Adrenal gland (tissue), 19 donors: ENCODE measurements at places on chromosomes 5 and 9. TPM values are rescaled to one million over a fixed set of nuclear protein-coding genes. Genes with fewer than 3 reads are reported as not detected.
A peak's percentile ranks its signal among the peaks of the same experiment; 100 is the strongest.

STPG3 gene
- not detected for total RNA-seq

LVRN gene
- 1.1 TPM for total RNA-seq

ENTREP1 gene
- total RNA-seq = 5.8 TPM

STK32A gene
- total RNA-seq = 35.5 TPM

- H3K36me3 ChIP-seq = no peaks in the 10 kb centered on the region
- H3K27ac ChIP-seq = no peak overlapping the region
- DNase-seq = peak; percentile 36
- no peak overlapping the region for H3K4me3 ChIP-seq
- H3K27me3 ChIP-seq = no peaks in the 10 kb centered on the region
- H3K4me1 ChIP-seq = peaks cover 17% of the 10 kb centered on the region
Observed at GRCh38 chr5:111748304-111748763, 8.7 kb downstream of the NREP start.

GRCh38 chr5:14212838-14213237, 69.7 kb downstream of the TRIO start:
- H3K4me3 ChIP-seq = no peak overlapping the region
- H3K4me1 ChIP-seq = peaks cover 14% of the 10 kb centered on the region
- no peaks in the 10 kb centered on the region for H3K36me3 ChIP-seq
- no peak for DNase-seq
- no peaks in the 10 kb centered on the region for H3K27me3 ChIP-seq

GRCh38 chr9:116061546-116062205, 91.9 kb upstream of the PAPPA start:
- H3K27ac ChIP-seq = no peak overlapping the region
- H3K4me1 ChIP-seq = no peaks in the 10 kb centered on the region
- H3K27me3 ChIP-seq = no peaks in the 10 kb centered on the region
- H3K4me3 ChIP-seq = no peak overlapping the region

DNA sequence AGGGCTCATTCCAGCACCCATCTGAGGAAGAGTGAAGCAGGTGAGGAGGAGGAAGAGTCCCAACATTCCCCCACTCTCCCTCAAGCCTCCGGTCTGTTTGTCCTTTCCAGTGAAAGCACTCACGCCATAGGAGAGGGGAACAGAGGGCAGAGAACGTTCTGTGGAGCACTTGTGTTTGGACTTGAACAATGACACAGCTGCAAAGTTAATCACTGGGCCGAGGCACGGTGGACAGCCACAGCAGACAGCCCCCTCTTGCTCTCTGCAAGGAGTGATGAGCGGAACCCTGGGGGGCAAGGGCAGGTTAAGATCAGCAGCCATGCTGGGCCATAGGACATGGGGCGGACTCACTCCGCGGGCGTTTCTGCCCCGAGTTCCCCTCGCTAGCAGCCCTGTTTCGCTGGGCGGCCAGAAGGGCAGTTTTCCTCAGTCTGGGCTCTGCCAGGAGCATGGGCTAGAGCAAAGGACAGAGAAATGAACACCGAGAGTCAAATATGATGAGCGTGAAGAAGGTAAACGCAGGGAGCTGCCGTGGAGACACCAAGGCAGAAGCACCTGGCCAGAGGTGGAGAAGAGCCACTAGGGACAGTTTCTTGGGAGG, 185.7 kb downstream of the GAPVD1 start:
- DNase-seq = no peak
- H3K4me3 ChIP-seq = no peak overlapping the region
- no peak overlapping the region for H3K27ac ChIP-seq
- H3K4me1 ChIP-seq = no peaks in the 10 kb centered on the region
- H3K27me3 ChIP-seq = no peaks in the 10 kb centered on the region

DNA sequence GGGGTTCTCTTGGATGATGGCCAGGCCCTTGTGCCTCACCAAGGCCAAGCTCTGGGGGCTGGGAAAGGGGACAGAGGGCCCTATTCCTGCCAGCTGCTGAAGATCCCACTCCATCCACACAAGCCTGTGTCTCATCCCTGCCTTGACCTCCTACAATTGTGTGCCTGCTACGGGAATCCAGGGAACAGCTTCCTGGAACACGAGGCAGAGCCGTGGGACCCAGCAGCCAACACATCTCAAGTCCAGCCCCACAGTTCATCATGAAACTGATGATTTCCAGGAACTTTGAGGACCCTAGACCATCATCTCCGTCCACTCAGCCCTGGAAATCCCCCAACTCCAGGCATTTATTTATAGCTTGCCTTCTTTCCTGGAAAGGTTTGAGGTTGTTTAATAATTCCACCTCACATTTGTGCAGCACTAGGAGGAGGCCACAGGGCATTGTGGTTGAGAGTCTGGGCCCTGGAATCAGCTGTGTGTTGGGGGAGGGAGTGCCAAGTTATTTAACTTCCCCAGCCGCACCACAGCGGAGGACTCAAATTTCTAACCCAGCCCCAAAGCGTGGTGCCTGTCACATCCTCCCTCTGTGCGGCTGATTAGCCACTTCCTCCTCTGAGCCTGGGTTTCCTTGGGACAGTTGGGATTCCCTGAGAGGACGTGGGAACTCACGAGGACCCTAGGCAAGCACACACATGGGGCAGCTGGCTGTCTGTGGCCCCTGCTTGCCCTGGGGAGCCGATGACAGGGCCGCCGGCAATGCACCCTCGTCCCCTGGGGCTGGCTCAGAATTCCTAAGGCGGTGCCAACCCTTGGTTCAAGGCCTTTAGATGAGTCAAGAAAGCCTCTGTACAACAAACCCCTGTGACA, 58.2 kb upstream of the GGTA1 start:
- peak; percentile 96 for DNase-seq
- no peaks in the 10 kb centered on the region for H3K36me3 ChIP-seq
- peaks cover 33% of the 10 kb centered on the region for H3K4me1 ChIP-seq
- no peaks in the 10 kb centered on the region for H3K27me3 ChIP-seq
- H3K4me3 ChIP-seq = no peak overlapping the region

DNA sequence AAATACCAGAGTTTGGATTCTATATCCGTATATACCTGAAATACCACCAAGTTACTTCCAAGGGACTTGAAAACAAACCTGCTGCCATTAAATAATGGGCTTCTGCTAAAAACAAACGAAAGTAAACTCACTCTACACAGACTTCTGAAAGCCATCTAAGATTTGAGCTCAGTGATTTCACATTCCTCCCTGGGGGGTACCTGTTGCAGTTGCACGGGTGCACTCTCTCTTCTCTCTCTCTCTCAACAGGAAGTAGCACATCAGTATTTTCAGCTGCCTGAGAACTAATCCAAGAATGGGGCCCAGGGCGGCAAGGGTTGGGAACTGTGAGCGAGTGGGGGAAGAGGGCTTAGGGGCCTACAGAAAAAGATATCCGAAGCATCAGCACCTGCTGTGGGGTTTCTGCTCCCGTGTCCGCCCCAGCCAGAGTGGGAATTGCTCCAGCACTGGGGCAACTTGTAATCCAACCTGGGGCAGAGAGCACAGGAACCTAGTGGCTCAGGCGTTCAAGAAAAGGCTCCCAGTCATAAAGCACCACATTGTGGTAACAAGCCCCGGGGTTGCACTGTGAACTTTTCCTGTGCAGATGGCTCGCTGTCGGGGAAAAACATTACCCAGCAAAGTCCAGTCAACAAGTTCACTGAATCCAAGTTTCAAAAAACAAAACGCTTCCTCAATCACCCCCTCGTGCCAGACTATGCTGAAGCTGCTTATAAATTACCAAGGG, 99.8 kb downstream of the EFNA5 start:
- no peak overlapping the region for H3K4me3 ChIP-seq
- DNase-seq = no peak
- no peaks in the 10 kb centered on the region for H3K27me3 ChIP-seq
- no peaks in the 10 kb centered on the region for H3K36me3 ChIP-seq

- H3K4me1 ChIP-seq = peaks cover 6% of the 10 kb centered on the region
- H3K4me3 ChIP-seq = no peak overlapping the region
- peaks cover 5% of the 10 kb centered on the region for H3K27me3 ChIP-seq
Observed at GRCh38 chr9:88538311-88539085, 3.5 kb downstream of the NXNL2 start.

DNA sequence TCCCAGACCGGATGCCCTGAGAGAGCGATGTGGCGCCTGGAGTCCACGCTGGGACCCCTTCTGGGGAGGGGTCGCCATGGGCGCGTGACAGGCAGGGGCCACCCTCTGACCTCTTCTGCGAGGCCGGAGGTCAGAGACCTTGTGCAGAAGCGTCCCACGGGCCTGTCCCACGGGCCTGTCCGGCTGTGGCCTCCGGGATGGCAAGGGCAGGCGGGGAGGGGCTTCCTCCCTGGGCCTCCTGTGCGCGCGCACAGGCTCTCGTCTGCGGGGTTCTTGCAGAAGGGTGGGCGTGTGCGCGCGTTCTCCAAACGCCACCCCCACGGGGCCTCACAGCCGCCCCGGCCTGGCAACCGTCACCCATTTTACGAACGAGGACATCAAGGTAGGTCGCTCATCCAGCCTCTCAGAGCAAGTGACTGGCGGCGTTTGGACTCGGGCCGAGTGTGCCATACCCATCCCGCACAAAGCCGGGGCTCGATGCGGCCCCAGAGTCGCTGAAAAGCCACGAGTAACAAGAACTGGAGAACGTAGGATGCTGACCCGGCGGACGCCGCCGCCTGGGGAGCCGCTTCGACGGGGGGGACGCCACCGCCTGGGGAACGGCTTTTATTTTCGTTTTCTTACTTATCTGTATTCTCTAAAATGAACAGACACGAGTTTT, 897 bp downstream of the AHRR start:
- H3K4me3 ChIP-seq = no peak overlapping the region
- H3K36me3 ChIP-seq = no peaks in the 10 kb centered on the region
- H3K27me3 ChIP-seq = peaks cover 18% of the 10 kb centered on the region
- DNase-seq = no peak
- no peak overlapping the region for H3K27ac ChIP-seq

- H3K27me3 ChIP-seq = no peaks in the 10 kb centered on the region
- H3K4me3 ChIP-seq = no peak overlapping the region
- no peak for DNase-seq
- H3K27ac ChIP-seq = no peak overlapping the region
- no peaks in the 10 kb centered on the region for H3K4me1 ChIP-seq
Observed at GRCh38 chr5:28254846-28255245, 1216.5 kb upstream of the CDH9 start.

- H3K4me1 ChIP-seq = peaks cover 30% of the 10 kb centered on the region
- H3K27me3 ChIP-seq = no peaks in the 10 kb centered on the region
- peak; percentile 68 for DNase-seq
- H3K27ac ChIP-seq = peak overlapping the region; percentile 85
- no peaks in the 10 kb centered on the region for H3K36me3 ChIP-seq
Observed at GRCh38 chr9:19229595-19230354, 718 bp upstream of the DENND4C start.
